ENCODE measurements at places on chromosomes 12 and 14.

DNA sequence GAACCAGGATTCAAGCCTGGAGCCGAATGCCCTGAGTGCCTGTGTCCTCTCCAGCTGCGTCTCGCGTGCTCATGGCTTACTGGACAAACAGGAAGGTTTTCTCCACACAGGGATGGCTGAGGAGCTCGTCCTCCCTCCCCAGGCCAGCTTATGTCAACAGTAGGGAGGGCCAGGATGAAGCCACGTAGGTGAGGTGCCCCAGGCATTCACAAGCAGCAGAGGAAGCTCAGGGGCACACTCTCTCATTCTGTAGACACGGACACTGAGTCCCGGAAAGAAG is 49.3 kb downstream of the TRPV4 start:
- no peak for DNase-seq

DNA sequence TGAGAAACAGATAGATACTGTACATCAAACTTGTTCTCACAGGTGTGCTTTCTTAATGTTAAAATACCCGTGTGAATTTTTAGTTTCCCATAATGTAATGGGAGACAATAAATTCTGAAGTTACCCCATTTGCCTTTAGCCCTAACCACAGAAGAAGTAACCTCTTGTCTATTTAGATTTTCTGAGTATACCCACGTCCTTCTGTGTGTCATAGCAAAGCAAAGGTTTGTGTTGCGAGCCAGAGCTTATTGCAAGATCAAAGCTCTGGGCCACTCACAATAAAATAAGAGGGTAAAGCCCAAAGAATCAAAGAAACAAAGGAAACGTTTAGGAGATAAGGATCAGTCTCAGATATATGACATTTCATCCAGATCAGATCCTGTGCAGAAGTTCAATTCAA is 73.9 kb downstream of the BMP4 start:
- no peak for DNase-seq

GRCh38 chr12:101115326-101115725 is 94.7 kb downstream of the SLC5A8 start:
- no peak for DNase-seq

DNA sequence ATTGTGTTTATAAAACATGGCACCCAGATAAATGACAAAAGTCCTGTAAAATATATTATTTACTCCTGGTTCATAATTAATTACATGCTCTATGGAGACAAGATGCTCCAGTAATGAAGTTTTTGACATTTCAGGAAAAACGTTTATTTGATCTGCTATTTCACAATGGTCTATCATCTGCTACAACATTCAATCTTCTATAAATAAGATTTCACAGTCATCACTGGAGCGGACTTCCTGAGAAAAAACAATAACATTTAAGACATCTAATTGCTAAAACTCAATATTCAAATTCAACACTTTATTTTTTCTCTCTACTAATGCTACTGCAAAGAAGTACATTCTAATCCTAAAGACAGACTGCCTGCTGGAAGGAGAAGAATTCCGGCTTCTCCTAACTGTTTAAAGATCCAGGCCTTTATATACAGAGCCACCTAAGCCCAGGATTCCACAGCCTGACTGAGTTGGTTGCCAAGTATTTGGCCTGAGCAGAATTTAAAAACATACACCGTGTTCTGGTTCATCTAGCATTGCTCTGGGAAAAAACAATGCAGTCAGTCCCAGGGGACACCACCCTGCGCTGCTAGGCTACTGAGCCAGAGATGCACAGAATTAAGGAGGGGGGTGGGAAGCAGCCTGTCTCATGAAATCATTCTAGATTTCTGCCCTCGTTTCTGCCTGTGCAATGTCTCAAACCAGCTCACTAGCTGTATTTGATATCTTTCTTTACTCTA is 58.0 kb downstream of the TMTC1 start:
- no peak for DNase-seq

DNA sequence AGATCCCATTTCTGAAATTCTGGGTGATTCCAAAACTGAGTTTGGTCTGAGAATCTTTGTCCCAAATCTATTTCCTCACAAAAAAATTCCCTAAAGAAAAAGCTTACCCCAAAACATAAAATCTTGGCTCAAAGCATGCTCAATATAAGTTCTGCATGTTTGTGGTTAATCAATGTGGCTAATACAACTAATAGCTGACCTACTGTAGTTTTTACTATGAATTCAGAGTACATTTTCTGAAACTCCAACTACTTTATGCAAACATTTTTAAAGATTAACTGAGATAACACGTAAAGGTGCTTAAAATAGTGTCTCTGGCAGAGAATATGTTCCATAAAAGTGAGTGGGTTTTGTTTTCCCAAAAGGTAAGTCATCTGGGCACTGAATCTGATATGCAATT is 133.1 kb downstream of the MED13L start:
- no peak for DNase-seq

Measured in HuH-7 (cell line).